NCI-H2029 treated with DMSO at 0.1 percent for 48 hours (cell line): ENCODE measurements at places on chromosomes 6 and 20.
A peak's percentile ranks its signal among the peaks of the same experiment; 100 is the strongest.

DNA sequence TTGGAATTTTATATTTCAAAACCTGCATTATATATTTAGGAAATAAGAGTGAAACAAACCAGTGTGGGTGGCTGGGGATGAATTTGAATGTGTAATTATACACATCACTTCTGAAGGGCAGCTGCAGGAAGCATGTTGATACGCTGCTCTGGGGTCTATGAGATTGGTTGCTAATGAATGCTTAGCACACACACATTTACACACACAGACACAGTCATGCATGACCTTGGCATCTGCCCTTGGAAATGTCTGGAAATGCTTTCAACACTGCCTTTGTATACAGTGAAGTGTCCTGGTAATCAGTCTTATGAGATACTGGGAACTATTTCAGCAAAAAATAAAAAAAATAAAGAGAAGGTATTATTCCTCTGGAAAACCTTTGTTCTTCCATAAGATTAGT is 83.4 kb downstream of the ELOVL4 start:
- no peak for DNase-seq

DNA sequence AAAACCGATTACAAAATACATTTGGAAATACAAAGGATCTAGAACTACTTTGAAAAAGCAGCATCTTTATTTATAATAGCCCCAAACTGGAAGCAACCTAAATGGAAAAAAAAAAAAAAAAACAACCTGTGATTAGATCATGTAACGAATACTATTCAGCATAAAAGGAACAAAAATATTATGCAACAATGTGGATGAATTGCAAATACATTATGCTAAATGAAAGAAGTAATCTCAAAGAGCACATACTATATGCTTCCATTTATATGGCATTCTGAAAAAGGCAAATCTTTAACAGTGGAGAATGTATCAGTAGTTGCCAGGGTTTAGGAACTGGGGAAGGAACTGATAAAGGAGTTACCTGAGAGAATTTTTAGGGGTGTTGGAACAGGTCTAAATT is 28.9 kb downstream of the IRAK1BP1 start:
- no peak for DNase-seq

DNA sequence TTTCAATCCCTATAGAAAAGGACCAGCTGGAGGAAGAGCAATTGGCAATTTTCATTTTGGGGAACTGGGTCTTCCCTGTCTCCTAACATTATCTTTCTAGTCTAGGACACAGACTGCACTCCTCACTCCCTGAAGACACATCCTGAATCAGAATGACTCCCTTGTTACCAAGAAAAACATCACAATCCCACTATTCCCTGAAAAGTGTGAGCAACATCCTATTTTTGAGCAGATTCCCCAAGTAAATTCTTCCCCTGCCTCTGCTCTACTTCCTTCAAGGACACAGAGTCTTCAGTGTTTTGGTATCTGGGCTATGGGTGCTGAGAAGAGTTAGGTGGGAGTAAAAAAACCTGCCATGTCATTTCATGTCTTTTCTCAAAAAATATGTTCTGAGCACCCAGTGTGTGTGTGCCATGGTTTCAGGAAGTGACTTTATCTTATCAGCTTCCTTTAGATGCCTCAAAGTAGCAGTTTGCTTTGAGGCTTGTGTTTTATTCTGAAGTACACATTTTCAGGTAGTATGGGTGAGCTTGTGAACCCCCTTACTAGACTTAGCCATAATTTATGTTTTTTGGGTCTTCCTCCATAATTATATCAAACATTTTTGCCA is 12.4 kb downstream of the LAMA4 start:
- no peak for DNase-seq

GRCh38 chr6:160933256-160933655 is 58.3 kb upstream of the MAP3K4 start:
- no peak for DNase-seq

GRCh38 chr6:34005901-34006531 is 139.9 kb downstream of the GRM4 start:
- peak; percentile 75 for DNase-seq

DNA sequence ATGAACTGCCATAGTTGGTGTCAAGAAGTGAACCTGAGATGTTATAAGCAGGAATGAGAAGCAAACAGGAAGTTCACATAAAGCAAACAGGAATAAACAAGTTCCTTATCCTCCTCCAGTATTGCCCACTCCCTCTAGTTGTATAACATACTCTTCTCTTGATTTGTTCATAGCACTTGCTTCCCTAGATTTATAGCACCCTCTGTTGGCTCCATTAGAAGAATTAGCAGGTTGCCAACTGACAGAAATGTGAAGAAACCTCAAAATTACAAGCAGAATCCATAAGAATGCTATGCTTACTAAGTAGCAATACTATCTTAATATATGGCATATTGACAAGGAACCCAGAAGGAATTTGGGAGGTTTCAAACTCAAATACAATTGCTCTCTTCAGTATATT is 195.4 kb downstream of the TBX18 start:
- DNase-seq = peak; percentile 5

DNA sequence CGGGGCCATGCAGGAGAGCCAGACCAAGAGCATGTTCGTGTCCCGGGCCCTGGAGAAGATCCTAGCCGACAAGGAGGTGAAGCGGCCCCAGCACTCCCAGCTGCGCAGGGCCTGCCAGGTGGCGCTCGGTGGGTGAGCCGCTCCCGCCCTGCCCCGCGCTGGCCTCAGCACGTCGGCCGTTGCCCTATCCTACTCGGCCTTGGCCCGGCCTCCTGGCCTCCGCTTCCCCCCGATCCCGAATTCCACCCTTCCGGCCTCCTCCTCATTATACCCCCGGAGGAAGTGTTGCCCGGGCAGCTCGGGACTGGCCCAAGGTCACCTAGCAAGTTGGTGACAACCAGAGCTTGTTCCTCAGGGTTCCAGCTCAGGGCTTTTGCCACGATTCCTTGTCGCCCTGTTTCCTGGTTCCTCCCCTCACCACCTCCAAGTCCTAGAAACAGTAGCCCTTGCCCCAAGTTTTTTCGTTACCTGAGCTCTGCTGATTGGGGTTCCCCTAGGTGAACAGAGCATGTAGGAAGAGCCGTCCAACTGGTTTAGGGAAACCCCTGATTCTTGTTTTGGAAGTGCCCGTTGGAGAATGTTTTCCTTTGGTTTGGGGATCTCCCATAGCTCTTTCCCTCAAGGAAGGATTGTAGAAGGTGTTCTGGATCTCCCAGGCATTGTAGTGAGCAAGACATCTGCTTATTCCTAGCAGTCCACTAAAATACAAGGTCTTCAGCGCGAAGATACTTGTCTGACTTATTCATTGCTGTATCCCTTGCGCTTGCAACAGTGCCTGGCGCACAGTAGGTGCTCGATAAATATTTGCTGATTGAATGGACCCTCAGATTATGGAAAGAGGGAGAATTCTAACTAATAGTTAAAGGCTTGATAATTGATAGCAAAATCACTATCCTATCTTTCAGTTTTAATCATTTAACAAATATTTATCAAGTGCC is 641 bp downstream of the ARFGEF2 start:
- no peak for DNase-seq

GRCh38 chr20:59375541-59375940 is 75.1 kb downstream of the EDN3 start:
- no peak for DNase-seq
